Daoy (cell line): ENCODE measurements at places on chromosomes 7 and 10. TPM values are rescaled to one million over a fixed set of nuclear protein-coding genes. Genes with fewer than 3 reads are reported as not detected.
A peak's percentile ranks its signal among the peaks of the same experiment; 100 is the strongest.

The ENTPD1 gene
- total RNA-seq = 0.06 and 0.17 TPM in 2 replicates

The PDE1C gene
- 20.4 and 24.2 TPM in 2 replicates for total RNA-seq

- DNase-seq = peak; percentile 41
Observed at GRCh38 chr10:33314811-33315561, 19.5 kb downstream of the NRP1 start.

DNA sequence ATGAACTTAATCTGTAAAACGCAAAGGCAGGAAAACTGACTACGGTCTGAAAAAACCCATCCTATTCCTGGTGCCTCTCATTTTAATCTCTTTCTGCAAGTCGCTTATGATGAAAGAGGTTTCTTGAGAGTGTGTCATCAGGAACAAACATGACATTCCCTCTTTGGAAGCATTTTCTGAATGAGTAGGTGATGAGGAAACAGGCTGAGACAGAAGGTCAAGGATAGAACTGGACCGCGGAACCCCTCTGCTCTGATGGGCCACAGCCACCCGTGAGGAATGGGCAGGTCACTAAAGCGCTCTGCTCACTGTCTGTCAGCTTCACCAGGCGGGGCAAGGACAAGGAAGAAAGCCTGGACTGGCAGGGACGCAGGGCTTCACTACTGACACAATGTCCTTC, 28.6 kb downstream of the BEND7 start:
- no peak for DNase-seq
